ENCODE measurements at places on chromosomes 2 and 18.

DNA sequence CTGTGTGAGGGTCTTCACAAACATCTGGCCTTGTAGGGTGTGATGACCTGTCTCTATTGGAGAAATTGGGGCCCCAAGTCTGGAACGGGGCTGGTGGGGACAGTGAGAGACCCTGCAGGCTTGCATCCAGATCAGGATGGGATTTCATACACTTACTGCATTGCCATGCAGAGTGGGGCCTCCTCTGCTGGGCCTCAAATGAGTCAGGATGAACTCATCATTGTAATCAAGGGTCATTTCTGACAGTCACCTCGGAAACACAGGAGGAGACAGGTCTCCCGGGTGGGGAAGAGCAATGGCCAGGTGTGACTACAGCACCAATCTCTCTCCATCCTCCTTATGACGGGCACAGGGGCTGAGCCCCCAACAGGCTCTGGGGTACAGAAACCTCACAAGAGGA lies 48.1 kb upstream of the GALR1 start:
- no peak for DNase-seq

DNA sequence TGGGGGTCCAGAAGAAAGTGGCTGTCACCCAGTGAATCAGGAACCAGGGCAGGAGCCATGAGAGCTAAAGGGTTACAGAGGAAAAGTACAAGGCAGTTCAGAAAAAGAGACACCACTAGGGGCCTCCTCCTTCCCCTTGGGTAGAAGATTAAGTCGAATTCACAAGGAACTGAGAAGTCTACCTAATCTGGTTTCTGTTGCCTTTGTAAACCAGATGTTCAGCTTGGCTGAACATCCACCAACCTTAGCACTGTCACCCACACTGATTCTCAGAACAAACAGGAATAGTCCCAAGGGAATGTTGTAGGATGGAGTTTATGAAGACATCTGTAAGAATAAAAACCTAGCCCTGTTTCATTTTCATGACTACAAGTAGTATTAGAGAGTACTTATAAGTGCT lies 90.4 kb upstream of the NOSTRIN start:
- no peak for DNase-seq

GRCh38 chr2:153963256-153963655 lies 91.5 kb downstream of the GALNT13 start:
- no peak for DNase-seq

- DNase-seq, result no peak
Observed at GRCh38 chr2:171407676-171408044, 26.1 kb downstream of the METTL8 start.

DNA sequence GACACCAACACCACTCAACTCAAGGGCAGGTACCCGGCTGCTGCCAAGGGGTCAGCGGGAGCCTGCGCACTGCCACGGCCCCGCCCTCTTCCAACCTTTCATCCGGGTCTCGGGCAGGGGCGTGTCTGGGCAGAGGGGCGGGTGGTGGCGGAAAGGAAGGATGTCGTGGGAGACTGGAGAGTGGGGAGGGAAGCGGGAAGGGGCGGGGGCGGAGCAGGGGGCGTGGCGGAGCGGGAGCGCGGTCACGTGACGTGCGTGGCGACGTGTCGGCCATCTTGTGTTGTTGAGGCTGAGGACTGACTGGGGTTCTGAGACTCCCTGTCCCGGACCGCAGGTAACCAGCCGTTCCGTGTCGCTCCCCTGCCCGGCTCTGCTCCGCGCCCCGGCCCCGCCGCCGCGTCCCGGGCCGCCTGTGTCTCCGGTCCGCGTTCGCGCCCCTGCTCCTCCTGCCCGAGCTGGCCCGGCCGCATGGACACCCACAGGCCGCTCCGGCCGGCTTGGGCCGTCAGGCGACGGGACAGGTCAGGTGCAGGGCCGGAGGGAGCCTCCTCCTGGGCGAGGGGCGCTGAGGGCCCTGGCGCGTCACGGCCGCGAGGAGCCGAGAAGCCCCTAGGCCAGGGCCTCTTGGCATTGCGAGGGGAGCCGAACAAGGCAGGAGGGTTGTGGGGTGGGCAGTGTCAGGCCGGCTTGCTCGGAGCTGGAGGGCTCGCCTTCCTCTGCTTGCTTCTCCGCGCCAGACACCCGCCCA lies at the start of gene GIGYF2:
Gene GIGYF2 (plus strand): TSS at position 273 of the 748 bp plus-strand sequence. CDS start 37,867 bp downstream, outside the sequence.
- DNase-seq, result peak; percentile 87

- no peak for DNase-seq
Observed at GRCh38 chr2:240798327-240798905, 21.6 kb downstream of the KIF1A start.

GRCh38 chr2:63488118-63488713 lies 100.1 kb downstream of the WDPCP start:
- no peak for DNase-seq

- no peak for DNase-seq
Observed at GRCh38 chr2:238912916-238913875, 65.3 kb downstream of the TWIST2 start.

GRCh38 chr2:149652526-149652925 lies 65.0 kb upstream of the MMADHC start:
- no peak for DNase-seq

GRCh38 chr2:158685646-158686045 lies 109.5 kb upstream of the DAPL1 start:
- no peak for DNase-seq

DNA sequence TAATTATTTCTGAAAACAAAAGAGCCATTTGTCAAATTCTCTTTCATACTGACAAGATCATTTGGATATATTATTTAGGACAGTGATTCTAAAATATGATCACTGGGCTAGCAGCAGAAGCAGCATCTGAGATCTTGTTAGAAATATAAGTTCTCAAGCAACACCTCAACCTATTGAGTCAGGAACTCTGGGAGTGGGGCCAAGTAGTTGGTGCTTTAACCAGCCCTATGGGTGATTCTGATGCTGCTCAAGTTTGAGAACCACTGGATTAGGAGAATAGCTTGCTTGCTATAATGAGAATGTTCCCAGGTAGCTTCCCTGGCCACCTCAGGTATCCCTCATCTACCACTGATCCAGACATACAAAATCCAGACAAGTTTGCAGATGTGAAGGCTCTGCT lies 466.9 kb upstream of the CELF4 start:
- DNase-seq, result no peak

DNA sequence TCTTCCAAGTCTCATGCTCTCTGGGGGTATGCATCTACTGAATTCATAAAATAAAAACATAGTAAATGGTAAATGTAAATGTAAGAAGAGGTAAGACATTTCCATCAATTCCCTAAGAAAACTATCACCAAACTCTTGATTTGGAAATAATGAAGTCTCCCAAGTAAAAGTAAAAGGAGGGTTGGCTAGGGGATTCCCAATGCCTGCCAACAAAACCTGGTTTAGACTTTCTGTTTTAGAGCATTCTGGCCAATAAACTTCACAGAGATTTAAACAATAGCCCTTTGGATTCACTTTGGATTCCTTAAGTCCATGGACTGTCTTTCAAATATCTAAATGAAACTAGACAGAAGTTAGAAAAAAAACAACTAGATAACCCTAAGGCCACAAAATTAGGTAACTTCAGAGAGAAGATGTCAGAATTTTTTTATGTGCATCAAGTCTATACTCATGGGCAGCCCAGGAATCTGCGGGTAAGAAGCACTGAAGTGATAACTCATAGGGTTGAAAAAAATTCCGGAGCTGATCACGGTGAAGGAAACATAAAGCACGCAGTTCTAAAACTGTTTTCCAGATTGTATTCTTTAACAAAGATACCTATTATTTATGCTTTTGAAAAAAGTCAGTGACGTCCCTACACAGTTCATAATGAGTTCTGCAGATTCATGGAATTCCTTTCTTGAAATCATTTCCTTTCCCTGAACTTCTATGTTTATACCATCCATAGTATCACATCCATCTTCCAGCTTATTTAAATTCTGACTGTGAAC lies 263.6 kb downstream of the AFF3 start:
- no peak for DNase-seq

DNA sequence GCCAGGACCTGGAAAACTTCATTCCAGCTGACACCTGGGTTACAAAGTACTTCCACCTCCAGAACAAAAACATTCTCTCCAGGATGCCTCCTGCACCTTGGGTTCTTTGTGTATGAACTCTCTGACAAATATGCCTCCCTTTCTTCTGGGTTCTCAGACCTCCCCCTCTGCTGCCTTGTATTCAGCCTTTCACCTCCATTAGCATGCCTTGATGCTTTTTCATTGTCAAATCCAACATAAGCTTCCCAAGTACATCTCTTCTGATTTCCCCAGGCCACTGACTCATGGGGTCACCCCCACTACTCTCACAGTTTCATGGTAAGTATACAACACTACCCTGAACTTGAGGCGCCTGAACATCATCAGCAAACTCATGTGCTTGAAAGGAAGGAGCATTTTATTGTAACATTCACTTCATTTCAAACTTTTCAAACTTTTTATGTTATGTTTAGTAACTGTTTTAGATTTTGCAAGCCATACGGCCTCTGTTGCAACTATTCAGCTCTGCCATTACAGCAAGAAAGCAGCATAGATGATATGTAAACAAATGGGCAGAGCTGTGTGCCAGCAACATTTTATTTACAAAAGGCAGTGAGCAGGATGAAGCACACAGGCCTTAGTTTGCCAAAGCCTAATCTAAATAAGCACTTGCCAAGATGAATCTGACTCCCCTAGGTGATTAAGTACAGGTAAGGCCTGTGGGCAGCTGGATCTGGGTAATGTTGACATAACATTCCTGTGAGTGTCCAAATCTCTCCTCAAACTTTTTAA lies 32.5 kb upstream of the MRPS9 start:
- no peak for DNase-seq

- DNase-seq, result no peak
Observed at GRCh38 chr18:57657542-57657941, 35.9 kb upstream of the NARS1 start.

DNA sequence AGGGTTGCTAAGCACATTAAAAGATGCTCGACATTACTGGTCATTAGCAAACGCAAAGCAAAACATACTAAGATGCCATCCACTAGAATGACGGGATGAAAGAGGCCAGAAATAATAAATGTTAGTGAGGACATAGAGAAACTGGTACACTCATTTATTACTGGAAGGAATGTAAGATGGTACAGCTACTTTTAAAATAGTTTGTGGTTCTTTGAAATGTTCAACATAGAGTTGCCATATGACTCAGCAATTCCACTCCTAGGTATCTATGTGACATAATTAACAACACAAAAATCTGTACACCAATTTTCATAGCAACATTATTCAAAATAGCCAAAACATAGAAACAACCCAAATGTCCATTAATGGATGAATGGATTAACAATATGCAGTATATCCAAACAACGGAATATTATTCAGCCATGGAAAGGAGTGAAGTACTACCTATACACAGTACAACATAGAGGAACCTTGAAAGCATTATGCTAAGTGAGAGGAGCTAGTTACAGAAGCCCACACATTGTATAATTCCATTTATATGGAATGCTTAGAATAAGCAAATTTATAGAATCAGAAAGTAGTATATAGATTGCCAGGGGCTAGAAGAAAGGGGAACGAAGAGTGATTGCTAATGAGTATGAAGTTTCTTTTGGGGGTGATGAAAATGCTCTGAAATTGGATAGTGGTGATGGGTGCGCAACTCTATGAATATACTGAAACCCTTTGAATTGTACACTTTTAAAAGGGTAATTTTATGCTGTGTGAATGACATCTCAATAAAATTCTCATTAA lies 61.9 kb upstream of the IL1R1 start:
- DNase-seq, result no peak

GRCh38 chr2:231494669-231495068 lies 30.4 kb upstream of the NCL start:
- no peak for DNase-seq

- no peak for DNase-seq
Observed at GRCh38 chr18:68662754-68663153, 52.2 kb downstream of the TMX3 start.

GRCh38 chr2:25435421-25435820 lies 93.7 kb upstream of the DNMT3A start:
- no peak for DNase-seq

GRCh38 chr18:69944436-69944835 lies 3.2 kb downstream of the CD226 start:
- DNase-seq, result no peak

- DNase-seq, result no peak
Observed at GRCh38 chr2:63287956-63288355, 237.3 kb downstream of the OTX1 start.

DNA sequence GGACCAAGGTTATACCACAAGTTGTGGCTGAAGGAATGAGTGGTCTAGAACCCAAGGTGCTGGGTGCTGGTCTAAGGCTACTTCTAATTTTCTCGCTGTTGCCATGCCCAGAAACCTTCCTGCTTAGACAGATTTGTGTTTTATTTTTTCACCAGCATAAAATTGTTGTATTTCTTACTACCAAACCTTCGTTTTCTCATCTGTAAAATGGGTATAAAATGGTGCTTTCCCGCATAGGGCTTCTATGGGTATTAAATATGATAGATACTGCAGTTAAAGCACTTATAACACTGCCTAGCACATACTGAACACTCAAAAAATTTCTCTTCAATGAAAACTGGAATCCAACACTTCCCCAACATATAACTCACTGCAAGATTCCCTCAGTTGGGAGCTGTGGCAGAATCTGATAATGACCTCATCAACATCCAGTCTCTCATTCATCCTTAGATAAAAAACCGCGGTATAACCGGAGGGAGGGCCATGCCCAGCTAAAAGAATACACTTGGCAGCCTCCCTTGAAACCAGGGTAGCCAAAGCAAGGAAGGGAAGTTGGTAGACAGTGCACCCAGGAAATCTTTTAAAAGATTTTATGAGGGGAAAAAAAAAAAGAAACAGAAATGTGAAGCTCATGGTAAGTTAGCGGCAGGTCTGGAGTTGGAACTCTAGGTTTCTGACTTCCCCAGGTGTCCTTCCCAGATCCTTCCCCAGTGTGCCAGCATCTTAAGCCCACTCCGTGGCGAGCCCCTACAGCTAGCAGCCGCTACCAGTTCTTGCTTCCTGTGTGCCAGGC lies 1.2 kb downstream of the NEMP2 start:
- no peak for DNase-seq

GRCh38 chr2:239952665-239953417 lies 72.3 kb downstream of the NDUFA10 start:
- no peak for DNase-seq

DNA sequence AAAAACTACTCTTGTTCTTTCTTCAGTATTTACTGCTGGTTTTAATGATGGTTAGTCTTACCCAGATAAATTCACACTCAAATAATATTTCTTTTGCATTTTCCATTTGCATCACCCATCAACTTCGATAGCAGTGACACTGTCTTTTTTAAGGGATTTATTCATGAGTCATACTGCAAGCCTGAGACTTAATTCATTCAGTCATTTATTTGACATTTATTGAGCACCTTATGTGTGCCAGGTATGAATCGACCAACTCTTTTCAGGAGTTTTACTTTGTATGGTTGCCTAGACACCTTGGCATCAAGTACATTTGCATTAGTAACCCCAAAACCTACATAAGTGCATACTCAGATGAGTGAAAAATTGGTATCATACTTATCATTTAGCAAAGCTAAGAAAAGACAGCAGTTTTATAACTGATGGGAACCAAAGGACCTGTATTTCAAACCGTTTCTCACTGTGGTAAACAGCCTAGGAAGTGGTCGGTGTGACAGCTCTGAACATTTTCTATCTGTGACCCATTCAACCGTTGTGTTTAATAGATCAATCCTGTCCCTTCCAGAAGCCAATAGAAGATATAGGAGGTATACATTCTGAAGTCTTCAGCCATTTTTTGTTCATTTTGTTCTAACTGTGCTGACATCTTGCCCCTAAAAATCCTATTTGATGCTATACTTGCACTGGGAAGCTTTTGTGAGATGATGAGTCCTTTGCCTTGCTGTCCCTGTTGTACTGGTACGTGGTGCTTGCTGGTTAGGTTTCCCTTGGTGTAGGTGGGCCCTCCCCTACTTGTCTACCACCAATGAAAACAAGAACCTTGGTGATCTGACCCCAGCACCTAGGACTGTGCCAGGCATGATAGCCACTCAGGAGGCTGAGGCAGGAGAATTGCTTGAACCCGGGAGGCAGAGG lies 484.7 kb upstream of the RAB12 start:
- DNase-seq, result no peak

All from NCI-H187 (cell line).